Effector memory CD8-positive, alpha-beta T cell (primary cell): ENCODE measurements at places on chromosomes 13 and 19.

- no peak overlapping the region for H3K27ac ChIP-seq
- H3K36me3 ChIP-seq = peaks cover 3% of the 10 kb centered on the region
- DNase-seq = no peak
- H3K4me3 ChIP-seq = no peak overlapping the region
- H3K4me1 ChIP-seq = peaks cover 4% of the 10 kb centered on the region
These were observed 28.5 kb downstream of the EXOC3L2 start for GRCh38 chr19:45216667-45217066.

DNA sequence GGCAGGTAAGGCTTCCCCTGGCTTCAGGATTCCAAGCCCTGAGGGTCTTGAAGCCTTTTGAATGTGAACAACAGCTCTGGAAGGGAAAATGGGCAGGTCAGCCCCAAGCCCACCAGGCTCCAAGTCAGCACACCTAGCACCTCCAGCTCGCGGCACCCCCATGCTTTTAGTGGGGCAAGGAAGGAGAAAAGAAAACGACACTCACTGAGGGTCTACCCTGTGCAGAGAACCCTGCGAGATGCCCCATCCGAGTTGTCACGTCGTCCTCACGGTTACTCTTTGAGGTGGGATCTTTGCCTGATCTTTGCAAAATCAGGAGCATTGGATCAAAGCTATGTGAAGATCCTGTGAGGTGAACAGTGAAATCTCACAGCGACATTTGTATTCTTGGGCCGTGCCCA lies 5.7 kb upstream of the F10 start:
- no peak for DNase-seq
- H3K36me3 ChIP-seq = no peaks in the 10 kb centered on the region
- H3K4me3 ChIP-seq = no peak overlapping the region
- no peaks in the 10 kb centered on the region for H3K4me1 ChIP-seq
- H3K27ac ChIP-seq = no peak overlapping the region
- peaks cover 6% of the 10 kb centered on the region for H3K27me3 ChIP-seq

DNA sequence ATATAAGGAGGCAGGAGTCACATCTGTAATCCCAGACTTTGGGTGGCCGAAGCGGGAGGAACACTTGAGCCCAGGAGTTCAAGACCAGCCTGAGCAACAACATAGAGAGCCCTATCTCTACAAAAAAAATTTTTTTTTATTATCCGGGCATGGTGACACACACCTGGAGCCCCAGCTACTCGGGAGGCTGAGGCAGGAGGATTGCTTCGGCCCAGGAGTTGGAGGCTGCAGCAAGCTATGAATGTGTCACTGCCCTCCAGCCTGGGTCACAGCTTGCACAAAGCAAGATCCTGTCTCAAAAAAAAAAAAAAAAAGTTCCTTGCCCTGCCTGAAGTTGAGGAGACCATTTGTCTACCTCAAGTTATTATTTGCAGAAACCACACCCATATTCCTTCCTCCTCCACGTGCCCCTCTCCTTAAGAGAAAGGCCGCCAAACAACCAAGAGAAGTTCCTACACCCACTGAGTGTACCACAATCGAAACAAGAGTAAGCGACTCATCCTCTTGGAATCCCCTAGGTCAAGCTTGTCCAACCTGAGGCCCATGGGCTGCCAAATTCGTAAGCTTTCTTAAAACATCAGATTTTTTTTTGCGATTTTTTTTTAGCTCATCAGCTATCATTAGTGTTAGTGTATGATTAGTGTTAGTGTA lies 2.2 kb downstream of the ABCC4 start:
- DNase-seq = no peak
- no peaks in the 10 kb centered on the region for H3K27me3 ChIP-seq
- peak overlapping the region; percentile 93 for H3K4me3 ChIP-seq
- H3K27ac ChIP-seq = peak overlapping the region; percentile 41
- no peaks in the 10 kb centered on the region for H3K36me3 ChIP-seq

DNA sequence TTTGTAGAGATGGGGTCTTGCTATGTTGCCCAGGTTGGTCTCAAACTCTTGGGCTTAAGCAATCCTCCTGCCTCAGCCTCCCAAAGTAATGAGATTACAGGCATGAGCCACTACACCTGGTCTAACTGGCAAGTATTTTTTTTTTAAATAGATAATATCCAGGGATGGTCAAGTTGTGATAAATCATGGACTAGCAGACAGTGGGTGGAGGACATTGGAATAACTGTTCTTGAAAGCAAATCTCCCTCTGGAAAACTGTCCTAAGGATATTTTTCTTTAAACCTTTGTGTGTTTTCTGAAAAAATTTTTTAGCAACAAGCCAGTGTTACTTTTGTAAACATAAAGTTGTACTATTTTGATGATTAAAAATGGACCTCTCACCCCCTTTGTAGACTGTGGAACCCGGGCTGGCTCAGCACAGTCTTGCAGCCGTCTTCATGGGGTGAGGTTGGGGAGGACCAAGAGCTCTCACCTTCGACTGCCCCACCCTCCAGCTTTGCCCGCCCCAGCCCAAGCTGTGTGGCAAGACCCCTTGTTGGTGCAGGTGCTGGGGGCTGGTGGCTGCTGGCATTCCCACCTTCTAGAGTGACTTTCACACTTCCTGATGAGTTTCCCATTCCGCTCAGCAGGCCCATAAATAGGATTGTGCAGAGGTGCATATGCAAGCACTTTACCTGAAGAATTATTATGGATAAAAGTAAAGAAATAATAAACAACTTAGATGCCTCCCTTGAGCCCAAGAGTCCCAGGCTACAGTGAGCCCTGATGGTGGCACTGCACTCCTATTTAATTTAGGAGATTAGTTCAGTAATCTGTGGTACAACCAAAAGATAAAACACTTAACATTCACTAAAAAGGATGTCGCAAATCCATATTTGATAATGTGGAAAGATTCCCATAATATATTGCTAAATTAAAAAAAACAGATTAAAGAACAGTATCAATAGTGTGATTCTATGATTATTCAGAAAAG lies 107.3 kb downstream of the GADD45B start:
- H3K27ac ChIP-seq = no peak overlapping the region
- DNase-seq = no peak
- no peak overlapping the region for H3K4me3 ChIP-seq

DNA sequence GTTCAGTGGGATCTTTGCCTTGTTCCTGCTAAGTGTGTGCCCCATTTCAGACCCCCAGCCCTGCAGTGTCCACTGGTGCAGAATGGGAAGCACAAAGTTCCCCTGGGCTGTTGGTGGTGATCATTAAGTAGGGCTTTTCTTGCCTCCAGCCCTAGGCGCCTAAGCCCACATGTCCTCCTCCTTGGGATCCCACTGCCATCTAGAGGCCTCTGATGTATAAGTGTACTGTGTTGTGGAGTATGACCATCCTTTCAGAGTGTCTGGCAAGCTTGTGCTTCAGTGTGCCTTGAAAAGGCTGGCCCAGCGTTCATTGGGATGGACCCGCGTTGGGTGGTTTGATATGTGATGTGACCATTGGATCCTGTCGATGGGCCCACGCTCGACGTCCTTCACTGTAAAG lies 71.2 kb downstream of the WASF3 start:
- no peak for DNase-seq
- H3K27me3 ChIP-seq = peaks cover 9% of the 10 kb centered on the region
- H3K36me3 ChIP-seq = no peaks in the 10 kb centered on the region
- H3K4me1 ChIP-seq = no peaks in the 10 kb centered on the region
- H3K4me3 ChIP-seq = no peak overlapping the region
- H3K27ac ChIP-seq = no peak overlapping the region

- H3K4me1 ChIP-seq = no peaks in the 10 kb centered on the region
- H3K4me3 ChIP-seq = no peak overlapping the region
- H3K36me3 ChIP-seq = no peaks in the 10 kb centered on the region
- no peak overlapping the region for H3K27ac ChIP-seq
- H3K27me3 ChIP-seq = no peaks in the 10 kb centered on the region
These were observed 1359.3 kb upstream of the MIR17HG start for GRCh38 chr13:89988206-89988605.

GRCh38 chr13:50089633-50090032 lies 74.4 kb downstream of the KCNRG start:
- no peak overlapping the region for H3K27ac ChIP-seq
- peaks cover 5% of the 10 kb centered on the region for H3K36me3 ChIP-seq
- H3K4me1 ChIP-seq = no peaks in the 10 kb centered on the region
- no peaks in the 10 kb centered on the region for H3K27me3 ChIP-seq
- no peak for DNase-seq
- no peak overlapping the region for H3K4me3 ChIP-seq

DNA sequence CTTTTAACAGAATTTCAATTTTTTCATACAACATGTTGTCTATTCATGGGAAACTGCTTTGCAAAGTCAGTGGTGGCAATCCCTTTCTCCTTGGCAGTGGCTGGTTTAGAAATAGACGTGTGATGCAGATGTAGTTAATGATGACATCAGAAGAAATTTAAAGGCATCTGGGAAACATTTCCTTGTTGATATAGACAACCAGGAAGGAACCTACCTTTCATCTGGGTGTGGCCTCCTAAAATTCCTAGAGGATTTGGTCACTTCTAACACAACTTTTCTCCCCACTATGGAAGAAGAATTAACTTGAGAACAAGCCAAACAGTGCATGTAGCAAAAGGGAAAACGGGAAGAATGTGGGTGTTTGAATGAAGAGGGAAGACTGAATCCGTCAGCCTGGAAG lies 102.8 kb downstream of the EFNB2 start:
- DNase-seq = no peak
- H3K36me3 ChIP-seq = no peaks in the 10 kb centered on the region
- no peak overlapping the region for H3K27ac ChIP-seq
- H3K27me3 ChIP-seq = peaks cover 13% of the 10 kb centered on the region

GRCh38 chr13:74778087-74778486 lies 643.9 kb upstream of the KLF12 start:
- H3K4me3 ChIP-seq = no peak overlapping the region
- no peaks in the 10 kb centered on the region for H3K4me1 ChIP-seq
- H3K27ac ChIP-seq = no peak overlapping the region

- H3K4me3 ChIP-seq = no peak overlapping the region
- H3K27me3 ChIP-seq = no peaks in the 10 kb centered on the region
- no peak for DNase-seq
- no peaks in the 10 kb centered on the region for H3K4me1 ChIP-seq
- no peak overlapping the region for H3K27ac ChIP-seq
These were observed 24.3 kb downstream of the CCNA1 start for GRCh38 chr13:36456577-36456976.
